ENCODE measurements at places on chromosomes 1 and 21.

DNA sequence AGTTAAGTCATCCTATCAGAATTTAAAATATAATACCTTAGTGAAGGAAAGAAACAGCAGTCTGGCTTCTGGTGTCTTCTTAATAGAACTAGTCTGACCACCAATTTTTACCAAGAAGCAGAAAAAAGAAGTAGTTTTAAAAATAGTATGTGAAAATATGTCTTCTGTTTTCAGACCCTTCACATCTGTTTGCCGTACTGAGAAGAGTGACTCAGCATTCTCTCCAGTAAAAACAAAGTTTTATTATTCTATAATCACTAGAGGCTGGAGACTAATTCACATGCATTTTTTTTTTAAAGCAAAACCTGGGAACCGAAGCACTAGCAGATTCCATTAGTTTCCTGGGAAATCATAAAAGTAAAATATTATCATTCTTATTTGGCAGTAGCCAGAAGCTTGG is 163.8 kb downstream of the COL24A1 start:
- DNase-seq, result no peak

- no peak for DNase-seq
Measured at GRCh38 chr1:101136739-101137138, 100.1 kb upstream of the S1PR1 start.

DNA sequence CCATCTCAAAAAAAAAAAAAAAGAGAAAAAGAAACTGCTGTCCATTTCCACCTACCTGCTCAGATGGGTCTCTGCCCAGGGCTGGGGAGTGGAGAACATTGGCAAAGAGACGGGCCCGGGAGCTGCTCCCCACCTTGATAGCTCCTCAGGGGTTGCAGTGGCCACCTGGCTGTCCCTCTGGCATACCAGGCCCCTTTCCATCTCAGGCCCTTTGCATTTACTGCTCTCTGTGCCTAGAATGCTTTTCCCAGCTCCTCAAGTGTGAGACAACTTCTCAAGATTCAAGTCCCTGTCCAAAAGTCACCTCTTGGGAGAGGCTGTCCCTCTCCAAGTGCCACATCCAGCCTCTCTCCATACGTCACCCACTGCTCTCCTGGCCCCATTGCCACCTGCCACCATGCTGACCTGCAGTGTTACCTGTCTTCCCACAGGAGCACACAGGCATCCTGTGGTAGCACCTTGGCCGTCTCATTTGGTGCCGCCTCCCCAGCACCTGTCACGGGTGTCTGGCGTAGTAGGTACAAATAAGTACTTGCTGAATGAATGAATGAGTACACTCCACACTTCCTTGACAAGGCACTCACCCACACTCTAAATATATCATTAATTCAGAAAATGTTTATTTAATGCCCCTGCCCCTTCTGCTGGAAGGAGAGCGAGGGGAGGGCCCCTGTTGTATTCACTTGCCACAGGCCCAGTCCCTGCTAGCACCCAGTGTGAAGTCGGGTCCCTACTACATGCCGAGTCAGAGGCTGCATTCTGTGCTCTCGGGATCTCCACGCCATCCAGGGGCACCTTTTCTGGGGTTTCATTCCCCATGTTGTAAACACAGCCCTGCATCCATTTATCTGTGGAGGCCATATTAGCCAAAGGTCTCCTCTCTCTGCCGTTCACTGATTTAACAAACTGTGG is 48.8 kb downstream of the DISP3 start:
- no peak for DNase-seq

DNA sequence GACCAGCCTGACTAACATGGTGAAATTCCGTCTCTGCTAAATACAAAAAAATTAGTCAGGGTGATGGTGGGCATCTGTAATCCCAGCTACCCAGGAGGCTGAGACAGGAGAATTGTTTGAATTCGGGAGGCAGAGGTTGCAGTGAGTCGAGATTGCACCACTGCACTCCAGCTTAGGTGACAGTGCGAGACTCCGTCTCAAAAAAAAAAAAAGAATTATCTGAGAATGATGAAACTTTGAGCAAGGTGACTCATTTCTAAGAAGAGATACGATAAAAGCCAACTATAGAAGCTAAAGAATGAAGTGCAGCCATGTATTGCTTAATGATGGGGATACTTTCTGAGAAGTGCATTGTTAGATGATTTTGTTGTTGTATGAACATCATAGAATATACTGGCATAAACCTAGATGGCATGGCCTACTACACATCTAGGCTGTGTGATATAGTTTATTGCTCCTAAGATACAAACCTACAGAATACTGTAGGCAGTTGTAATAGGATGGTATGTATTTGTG is 64.7 kb downstream of the SNRPE start:
- no peak for DNase-seq

DNA sequence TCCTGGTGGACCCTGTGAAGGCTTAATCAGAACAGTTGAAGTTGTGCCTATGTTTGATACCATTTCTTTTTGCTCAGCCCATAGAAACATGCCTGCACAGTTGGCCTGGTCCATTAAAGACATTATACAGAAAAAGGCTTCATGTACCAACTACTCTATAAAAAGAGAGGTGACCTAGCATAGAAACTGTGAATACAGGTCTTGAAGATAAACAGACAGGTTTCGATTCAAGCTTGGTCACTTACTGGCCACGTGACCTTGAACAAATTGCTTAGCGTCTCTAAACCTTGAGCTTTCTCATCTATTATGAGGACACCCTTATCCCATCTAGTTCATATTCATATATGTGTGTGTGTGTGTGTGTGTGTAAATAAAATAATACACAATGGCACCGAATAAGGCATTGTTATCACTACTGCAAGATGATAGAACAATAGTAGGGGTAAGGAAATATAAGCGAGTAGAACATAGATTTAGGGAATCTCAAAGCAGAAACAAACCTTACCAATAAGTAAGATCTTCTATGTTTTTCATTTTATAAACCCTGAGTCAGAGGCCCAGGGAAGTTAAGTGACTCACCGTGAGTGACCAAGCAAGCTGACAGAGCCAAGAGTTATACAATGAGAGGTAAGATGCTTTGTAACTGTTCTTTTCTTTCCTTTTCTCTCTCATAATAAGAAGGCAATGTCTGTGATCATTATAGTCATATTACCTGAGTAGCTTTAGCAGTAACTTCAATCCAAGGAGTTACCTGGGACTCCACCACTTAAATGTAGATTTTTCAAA is 476.8 kb upstream of the DEPDC1 start:
- DNase-seq, result no peak

DNA sequence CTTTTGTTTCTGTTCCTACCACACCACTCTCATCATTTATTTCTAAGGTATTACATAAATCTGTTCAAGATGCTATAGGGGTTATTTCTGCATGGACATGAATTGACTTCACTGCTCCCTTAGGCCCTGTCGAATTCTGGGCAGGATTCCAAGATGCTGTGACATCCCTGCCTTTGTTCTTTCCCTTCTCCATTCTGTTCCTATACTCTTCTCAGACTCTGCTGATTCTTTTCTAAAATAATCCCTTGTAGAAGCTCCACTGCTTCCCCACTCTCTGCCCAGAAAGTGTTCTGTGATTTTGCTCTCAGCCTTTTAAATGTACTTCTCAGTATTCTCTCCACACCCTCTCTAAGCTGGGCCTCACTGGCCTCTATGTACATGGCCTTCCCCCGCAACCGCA is 99.2 kb downstream of the PHTF1 start:
- DNase-seq, result peak; percentile 24

DNA sequence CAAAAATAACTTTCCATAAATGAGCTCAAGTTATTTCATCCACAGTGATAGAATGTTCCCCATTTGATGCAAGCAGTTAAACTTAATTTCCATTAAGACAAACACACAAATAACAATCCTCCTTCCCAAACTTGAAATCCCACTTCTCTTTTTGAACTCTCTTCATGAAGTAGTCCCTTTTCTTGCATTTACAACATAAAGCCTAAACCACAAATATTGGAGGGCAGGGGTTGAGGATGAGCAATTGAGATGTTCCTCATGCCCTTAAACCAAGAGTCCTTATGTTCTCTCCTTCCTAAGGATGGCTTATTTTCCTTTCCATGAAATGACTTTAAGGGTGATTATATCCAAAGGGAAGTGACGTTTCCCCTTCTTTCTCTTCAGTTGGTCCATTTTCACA is 228.8 kb downstream of the DISC1 start:
- DNase-seq, result no peak

GRCh38 chr1:152426731-152427130 is 12.7 kb upstream of the CRNN start:
- no peak for DNase-seq

DNA sequence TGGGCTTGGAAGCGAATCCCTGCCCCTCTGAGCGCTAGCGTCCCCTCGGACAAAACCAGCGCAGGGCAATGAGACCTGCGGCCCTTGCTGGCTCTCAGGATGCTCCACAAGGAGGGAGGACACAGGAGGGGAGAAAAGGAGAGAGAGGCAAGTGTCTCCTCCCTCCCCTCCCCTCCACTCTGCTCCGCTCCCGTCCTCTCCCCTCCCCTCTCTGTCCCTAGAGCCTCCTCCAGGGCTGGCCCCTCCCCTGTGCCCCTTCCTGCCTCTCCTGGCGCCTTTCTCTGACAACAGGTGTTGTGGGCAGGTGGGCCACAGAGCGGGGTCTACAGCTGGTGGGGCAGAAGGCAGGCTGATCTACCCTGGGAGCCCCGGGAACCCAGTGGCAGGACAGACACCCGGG is 35.2 kb downstream of the TP73 start:
- DNase-seq, result no peak

- peak; percentile 37 for DNase-seq
Measured at GRCh38 chr21:32413697-32414578, 1.4 kb downstream of the EVA1C start.

GRCh38 chr1:229480495-229480894 is 27.6 kb downstream of the NUP133 start:
- no peak for DNase-seq

- no peak for DNase-seq
Measured at GRCh38 chr1:226223786-226224244, 351 bp downstream of the MIXL1 start.

DNA sequence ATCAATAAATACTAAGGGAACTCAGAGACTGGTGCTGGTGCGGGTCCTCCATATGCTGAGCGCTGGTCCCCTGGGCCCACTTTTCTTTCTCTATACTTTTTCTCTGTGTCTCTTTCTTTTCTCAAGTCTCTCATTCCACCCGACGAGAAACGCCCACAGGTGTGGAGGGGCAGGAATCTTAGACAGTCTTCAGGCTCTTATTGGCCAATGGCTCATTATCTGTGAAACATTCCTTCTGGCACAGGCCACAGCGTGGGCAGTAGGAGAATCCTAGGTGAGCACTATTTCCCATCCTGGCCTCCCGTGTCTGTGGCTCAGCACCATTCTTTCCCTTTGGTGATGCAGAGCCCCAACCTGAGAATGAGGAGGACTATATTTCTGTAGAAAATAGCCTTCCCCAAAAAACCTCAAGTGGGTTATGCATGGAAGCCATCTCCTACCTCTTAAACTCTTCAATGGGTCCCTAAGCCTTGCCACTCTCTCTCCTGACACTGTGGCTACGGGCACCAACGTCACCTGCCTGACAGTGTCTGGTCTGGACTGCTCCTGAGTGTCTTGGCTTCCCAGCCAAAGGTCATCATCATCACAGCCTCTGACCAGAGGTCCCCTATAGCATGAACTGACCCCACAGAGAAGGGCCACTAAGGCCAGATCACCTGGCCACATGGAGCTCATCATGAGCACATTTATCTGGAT is 6.2 kb upstream of the SLAMF1 start:
- DNase-seq, result no peak

DNA sequence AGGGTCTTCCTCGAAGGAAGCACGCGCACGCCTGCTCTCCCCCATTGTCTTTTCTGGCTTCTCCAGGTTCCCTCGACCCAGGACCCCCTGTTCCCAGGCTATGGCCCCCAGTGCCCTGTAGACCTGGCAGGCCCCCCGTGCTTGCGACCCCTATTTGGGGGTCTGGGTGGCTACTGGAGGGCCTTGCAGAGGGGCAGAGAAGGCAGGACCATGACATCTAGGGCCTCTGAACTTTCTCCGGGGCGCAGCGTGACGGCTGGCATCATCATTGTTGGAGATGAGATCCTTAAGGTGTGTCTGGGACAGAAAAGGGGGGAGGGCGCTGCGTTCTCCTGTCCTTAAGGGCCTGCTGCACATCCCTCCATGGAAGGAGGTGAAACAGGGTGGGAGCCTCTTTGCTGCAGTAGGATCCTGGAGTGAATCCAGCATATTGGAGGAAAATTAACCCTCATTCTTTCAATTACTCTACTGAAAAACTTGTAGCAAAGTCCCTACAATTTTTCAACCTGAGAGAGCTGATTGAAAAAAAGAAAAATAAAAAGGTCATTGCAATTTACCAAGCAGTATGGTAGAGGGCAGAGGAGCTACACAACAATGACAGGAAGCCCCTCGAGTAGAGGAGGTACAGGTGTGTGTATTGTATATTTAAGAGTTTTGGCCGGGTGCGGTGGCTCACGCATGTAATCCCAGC is 777 bp downstream of the FLAD1 start:
- DNase-seq, result no peak

Measured in hippocampal formation (tissue), 2 donors.